Activated naive CD4-positive, alpha-beta T cell (primary cell): ENCODE measurements at places on chromosomes 6 and 20.

GRCh38 chr20:1825938-1826445 is 69.2 kb upstream of the SIRPA start:
- no peak for DNase-seq

GRCh38 chr6:56172144-56172543 is 75.2 kb downstream of the COL21A1 start:
- no peak for DNase-seq

DNA sequence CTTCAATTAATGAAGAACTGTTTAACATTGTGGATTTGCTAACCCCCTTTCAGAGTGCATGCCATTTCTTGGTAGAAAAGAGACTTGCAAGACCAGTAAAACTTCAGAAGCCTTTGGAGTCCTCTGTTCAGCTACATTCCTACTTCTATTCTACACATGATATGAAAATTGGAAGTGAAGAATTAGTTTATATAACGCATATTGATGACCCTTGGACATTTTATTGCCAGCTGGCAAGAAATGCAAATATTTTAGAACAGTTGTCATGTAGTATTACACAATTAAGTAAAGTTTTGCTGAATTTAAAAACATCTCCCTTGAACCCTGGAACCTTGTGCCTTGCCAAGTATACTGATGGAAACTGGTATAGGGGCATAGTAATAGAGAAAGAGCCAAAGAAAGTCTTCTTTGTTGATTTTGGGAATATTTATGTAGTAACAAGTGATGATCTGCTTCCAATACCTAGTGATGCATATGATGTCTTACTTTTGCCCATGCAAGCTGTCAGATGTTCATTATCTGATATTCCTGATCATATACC is 3.3 kb downstream of the TDRD6 start:
- no peak for DNase-seq

DNA sequence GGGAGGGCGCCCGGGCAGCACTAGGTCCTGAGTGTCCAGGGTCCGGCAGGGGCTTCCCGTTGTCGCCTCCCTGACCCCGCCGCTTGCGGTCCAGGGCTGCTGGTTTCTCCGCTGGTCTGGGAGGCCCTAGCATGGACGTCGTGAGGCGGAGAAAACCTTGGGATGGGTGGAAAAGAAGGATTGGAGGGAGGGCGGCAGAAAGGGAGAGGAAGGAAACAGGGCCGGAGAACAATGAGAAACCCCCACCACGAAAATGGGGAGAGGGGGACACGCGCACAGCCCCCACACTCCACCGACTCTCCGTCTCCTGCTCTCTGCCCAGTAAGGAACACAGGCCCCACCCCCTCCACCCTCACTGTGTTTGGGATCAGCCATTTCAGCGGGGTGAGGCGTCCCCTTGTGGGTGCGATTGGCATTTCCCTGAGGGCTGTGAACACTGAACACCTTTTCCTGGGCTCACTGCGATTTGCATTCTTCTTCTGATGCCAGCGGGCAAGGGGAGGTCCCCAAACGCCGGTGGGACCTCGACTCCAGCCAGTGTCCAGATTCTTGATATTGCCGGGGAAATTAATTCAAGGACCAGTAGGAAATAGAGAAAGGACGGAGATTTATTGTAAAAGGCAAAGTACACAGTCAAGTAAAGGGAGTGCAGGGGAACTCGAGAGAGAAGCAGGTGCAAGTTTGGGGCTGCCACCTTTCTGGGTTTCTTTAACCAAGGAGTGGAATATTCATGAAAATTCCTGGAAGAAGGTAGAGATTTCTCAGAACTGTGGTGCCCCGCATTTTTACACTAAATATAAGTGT is 3.3 kb upstream of the RAET1G start:
- peak; percentile 42 for DNase-seq

DNA sequence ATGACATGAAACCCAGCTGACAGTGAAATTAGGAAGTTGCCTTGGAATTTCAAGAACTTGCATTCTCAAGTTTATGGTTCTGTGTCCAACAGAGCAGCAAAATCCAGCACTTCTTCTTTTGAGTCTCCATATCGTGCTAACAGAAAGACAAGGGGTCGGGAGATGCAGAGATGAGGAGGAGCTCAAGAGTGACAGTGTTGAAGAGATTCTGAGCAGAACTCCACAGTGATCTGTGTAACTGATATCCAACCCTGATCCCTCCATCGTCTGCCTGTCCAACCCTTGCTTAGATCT is 21.2 kb upstream of the BTN1A1 start:
- DNase-seq, result no peak

DNA sequence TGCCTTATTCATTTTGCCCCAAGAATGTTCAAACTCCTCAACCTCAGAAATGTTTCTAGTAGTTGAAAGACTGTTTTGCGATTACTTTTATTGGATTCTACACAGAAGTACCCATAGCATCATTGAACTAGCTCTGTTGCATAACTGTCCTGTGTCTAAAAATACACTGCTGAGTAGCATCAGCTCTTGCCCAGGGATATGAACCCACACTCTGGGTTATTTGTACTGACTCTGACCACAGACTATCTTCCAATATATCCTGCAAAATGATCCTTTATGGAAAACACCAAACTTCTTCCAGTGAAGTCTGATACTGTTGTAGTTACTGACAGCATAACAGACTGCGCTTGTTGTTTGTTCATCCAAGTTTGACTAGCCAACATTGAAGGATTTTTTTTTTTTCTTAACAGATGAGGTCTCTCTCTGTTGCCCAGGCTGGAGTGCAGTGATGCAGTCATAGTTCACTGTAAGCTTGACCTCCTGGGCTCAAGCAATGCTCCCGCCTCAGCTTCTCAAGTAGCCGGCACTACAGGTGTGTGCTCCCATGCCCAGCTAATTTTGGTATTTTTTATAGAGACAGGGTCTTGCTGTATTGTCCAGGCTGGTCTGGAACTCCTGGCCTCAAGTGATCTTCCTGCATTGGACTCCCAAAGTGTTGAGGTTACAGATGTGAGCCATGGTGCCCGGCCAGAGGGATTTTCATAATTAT is 49.9 kb downstream of the TULP4 start:
- DNase-seq, result no peak

GRCh38 chr20:20410678-20411077 is 42.8 kb downstream of the INSM1 start:
- DNase-seq, result no peak

GRCh38 chr6:150025201-150025917 is at the start of gene RAET1L:
TSS of gene RAET1L (minus strand) at chr6:150025532. CDS start at chr6:150025471, 61 bp downstream.
- DNase-seq, result no peak

GRCh38 chr6:81793821-81794475 is 41.5 kb upstream of the TENT5A start:
- no peak for DNase-seq

DNA sequence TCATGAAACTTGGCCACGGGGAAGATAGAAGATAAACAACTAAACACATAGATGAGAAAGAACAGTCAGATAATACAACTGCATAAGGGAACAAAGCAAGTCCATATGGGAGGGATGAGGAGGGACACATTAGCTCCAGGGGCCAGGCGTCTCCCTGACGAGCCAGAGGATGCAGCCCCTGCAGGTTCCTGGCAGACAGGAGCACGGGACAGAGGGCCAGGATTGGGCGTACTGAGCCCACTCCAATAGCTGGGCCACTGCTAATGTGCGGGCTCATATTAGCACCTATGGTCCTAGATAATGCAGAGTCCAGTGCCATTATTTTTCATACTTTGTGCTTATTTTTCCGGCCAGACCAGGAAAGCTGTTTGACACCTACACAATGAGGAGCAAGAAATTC is 182.9 kb downstream of the ANKRD60 start:
- DNase-seq, result no peak

DNA sequence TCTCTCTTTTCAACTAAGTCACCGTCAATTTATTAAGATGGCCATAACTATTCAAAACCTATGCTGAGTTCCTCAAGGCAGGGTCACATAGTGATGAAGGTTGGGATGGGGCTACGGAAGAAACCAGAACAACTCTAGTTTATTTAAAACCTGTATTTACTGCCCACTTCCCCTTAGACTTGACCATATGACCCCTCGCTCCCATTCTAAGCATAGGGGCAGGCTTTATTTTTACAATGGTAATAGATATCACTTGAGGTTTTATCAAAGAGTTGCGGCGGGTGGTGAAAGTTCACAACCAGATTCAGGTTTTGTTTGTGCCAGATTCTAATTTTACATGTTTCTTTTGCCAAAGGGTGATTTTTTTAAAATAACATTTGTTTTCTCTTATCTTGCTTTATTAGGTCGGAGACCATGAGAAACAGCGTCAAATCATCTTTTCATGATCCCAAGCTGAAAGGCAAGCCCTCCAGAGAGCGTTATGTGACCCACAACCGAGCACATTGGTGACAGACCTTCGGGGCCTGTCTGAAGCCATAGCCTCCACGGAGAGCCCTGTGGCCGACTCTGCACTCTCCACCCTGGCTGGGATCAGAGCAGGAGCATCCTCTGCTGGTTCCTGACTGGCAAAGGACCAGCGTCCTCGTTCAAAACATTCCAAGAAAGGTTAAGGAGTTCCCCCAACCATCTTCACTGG is 5.5 kb downstream of the EDN1 start:
- no peak for DNase-seq

DNA sequence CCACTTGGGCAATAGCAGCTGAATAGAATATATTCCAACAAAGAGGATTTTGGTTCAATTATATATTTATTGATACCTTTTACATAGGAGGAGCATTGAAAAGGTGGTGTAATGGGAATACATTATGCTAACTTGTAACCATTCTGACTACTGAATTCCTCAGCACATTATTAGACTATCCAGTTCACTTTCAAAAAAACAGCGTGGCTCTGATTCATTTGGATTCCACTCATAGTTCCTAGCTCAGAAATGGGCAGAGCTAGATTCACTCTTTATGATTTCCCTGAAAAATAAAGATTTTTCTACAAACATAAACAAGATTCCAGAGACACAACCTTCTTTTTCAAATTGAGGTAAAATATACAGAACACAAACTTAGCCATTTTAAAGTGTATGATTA is 9.2 kb upstream of the TRERF1 start:
- DNase-seq, result no peak

- no peak for DNase-seq
Observed at GRCh38 chr6:32941214-32941768, 463 bp upstream of the HLA-DMB start.

- no peak for DNase-seq
Observed at GRCh38 chr6:166306378-166307081, 1.7 kb downstream of the PRR18 start.

- DNase-seq, result no peak
Observed at GRCh38 chr6:44527583-44528369, 140.3 kb downstream of the CDC5L start.

- DNase-seq, result no peak
Observed at GRCh38 chr6:71649915-71650314, 236.4 kb upstream of the RIMS1 start.

DNA sequence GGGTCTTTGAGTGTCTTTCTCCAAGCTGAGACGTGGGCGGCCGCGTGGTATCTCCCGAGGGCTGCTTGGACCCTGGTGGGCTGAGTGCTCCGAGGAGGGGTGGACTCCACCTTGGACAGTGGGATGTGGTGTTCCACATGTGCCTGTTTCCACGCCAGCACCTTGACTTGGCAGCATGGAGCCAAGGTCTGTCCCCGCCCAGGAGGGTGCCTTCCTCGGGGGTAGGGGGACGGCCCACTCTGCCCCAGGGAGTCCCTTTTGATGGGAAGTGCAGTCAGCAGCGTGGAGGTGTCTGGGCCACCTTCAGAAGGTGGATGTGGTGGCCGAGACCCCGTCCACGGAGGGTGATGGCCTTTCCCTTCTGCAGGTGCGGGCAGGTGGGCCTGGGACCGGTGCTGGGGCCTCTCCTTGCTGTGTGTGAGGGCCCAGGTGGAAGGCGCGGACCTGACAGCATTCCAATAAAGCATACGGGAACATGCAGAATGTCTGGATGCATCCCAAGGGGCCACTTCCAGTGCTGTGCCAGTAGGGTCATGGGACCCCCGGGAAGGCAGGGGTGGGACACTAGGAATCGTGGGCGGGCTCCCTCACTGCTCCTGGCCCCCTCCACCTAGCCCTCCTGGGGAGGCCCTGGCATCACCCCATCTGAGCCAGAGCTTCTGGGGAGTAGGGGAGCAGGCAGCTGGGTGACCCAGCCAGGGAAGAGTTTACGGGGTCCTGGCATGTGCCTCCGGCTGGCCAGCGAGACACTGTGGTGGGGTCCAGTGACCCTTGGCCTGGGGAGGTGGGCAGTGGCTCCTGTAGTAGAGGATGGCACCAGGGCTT is 3.5 kb upstream of the COL20A1 start:
- no peak for DNase-seq

- no peak for DNase-seq
Observed at GRCh38 chr6:149268768-149269167, 48.7 kb upstream of the TAB2 start.

GRCh38 chr6:30960907-30961673 is 20.3 kb downstream of the MUCL3 start:
- no peak for DNase-seq

- DNase-seq, result no peak
Observed at GRCh38 chr6:75604294-75604693, 2.6 kb downstream of the SENP6 start.

- no peak for DNase-seq
Observed at GRCh38 chr6:6895929-6896328, 211.8 kb upstream of the RREB1 start.

DNA sequence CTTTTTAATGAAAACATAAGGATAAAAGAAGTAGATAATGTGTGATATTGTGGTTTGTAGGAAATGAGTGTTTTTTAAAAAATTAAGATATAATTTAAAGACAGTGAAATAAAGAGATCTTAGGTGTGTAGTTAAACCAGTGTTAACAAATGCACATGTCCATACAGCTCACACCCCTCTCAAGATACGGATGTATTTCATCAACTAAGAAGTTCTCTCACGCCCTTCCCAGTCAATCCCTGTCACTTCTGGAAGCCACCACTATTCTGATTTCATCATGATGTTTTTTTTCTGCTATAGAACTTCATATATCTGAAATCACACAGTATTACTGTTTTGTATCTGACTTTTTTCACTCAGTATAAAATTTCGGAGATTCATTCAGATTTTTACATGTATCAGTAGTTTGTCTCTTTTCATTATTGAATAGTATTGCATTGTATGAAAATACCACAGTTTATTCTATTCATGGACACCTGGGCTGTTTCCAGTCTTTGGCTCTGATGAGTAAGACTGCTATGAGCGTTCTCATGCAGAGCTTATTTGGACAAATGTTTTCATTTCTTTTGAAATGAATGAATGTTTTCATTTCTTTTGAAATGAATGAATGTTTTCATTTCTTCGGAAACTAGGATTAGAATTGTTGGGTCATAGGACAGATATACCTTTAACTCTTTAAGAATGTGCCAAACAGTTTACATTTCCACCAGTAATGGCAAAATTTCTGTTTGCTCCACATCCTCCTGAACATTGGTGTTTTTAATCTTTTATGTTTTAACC is 49.7 kb upstream of the ELOVL5 start:
- no peak for DNase-seq

DNA sequence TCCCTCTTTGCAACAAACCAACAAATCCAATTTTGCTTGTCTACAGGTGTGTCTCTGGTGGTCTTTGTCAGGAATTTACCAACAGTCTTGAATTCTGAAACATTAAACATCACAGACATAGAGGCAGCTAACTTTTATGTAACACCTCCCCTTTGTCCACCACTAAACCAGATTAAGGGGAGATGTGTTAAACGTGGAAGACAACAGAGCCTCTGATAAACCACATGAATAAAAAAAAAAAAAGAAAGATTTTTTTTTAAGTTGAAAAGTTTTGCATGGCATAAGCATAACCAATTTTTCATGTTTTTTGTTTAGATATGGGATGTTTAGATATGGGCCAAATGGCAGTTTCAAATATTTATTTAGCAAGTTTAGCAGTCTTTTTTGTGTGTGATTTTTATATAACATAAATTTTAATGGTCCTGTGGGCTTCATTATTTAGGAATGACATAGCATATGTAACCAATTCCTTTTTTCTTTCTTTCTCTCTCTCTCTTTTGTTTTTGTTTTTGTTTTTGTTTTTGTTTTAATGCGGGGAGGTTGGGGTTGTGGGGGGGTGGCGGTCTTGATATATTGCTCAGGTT is 60.7 kb upstream of the BTN3A2 start:
- no peak for DNase-seq
